ENCODE measurements at places on chromosomes 1 and 21. TPM values are rescaled to one million over a fixed set of nuclear protein-coding genes. Genes with fewer than 3 reads are reported as not detected.

DNA sequence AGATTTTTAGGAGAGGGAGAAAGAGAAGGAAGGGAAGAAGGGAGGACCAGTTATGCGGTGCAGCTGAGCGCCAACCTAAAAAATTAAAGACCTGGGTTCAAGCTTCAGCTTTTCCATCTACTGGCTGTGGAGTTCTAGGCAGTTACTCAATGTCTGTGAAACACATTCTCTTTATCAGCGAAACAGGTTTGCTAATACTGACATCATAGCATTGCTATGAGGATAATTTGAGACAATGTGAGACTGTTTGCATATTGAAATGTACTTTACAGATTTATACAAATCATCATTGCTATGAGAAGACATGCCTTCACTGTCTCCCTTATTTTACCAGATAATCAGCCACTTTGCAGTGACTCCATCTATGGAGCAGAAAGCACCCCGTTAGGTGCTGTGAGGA is 222.9 kb upstream of the SGIP1 start:
- DNase-seq: no peak

The FAM3B gene
- not detected for total RNA-seq

GRCh38 chr1:46461809-46462448 is 27.7 kb upstream of the DMBX1 start:
- no peak for DNase-seq

The PPIAL4G gene
- not detected for total RNA-seq

Measured in K562 (cell line).